D721Med (cell line): ENCODE measurements at places on chromosomes 6 and 20.

DNA sequence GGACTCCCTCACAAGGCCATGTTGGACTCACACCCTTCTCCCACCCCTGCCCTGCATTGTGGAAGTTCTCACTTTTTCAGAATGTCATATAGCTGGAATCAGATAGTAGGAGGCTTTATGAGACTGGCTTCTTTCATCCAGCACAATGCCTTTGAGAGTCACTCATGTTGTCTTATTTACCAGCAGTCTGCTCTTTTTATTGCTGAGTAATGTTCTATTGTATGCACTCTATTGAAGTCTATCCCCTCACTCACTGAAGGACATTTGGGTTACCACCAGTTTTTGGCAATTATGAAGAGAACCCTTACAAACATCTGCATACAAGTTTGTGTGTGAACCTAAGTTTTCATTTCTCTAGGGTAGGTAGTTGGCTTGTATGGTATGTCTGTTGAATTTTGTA lies 80.8 kb upstream of the KCNK16 start:
- DNase-seq = no peak

DNA sequence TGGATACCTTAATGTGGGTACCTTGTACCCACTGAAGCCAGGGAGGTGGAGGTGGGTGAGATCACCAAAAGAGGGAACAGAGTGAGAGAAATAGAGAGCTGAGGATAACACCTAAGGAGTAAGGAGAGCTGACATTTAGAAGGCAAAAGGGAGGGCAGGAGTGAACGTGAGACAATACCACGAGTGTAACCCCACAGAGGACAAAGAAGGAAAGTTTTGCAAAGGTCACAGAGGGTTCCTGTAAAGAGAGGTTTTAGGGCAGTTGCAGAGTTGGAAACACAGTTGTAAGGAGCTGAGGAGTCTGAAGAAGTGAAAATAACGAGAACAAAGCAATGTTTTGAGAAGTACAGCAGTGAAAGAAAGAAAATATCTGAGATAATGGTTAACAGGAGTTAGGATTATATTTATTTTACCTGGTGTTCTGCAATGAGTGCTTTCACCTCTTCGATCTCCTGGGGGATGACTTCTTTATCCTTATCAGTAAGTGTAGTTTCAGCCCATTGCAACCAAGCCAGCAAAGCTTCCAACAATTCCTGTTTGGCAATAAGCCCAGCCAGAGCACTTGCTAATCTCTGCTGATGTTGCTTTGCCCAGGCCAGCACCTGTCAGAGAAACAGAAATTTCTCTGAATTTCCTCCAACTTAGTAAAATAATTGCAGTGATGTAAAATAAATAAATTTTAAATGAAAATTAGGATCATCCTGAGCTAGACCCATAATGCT lies 166.8 kb downstream of the DST start:
- no peak for DNase-seq

DNA sequence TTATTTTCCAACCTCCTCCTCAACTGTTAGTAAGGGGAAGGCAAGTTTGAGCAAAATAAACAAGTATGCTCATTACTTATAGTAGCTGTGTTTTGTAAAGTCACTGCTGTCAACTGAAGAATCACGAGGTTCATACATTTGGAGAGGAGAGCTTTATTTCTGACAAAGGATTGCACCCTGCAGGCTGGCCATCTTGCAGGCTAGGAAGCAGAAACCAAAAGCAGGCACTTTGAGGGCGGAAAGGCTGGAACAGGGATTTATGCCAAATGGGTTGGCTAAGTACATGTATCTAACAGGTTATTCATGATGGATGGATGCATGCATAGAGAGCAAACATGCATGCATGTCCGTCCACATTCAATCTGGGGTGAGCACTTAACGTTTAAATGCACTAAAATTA lies 46.7 kb downstream of the PSMB1 start:
- no peak for DNase-seq

- no peak for DNase-seq
Observed at GRCh38 chr20:58720890-58721289, 28.3 kb downstream of the NPEPL1 start.

GRCh38 chr6:106527117-106527516 lies 102.2 kb downstream of the RTN4IP1 start:
- DNase-seq = no peak

DNA sequence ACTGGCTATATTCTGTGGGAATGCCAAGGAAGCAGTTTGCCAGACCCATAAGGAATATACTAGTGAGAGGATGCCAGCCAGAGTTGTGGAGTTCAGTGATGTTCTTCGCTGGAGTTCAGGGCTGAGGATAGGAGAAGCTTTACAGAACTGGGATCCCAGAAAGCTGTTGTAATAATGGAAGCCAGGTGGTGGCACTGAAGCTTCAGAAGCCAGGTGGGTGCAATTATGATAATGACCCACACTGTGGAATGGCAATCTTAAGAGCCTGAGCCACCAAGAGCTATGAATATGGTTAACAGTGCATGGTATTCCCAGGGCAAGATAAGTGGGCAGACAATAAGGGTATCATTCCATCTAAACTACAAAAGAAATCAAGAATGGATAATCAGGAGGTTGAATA lies 25.1 kb upstream of the ENPP1 start:
- no peak for DNase-seq

DNA sequence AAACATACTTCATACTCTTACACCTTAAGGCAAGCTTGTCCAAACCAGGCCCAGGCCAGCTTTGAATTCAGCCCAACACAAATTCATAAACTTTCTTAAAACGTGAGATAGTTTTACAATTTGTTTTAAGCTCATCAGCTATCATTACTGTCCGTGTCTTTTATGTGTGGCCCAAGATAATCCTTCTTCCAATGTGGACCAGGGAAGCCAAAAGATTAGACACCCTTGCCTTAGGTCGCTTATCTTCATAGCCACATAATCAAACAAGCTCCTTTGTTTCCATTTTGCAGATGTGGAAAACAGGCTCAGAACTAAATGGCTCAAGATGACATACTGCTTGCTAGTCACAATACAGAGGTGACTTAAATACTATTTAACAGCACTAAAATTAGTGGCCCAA lies 6.0 kb downstream of the SALL4 start:
- DNase-seq = no peak

DNA sequence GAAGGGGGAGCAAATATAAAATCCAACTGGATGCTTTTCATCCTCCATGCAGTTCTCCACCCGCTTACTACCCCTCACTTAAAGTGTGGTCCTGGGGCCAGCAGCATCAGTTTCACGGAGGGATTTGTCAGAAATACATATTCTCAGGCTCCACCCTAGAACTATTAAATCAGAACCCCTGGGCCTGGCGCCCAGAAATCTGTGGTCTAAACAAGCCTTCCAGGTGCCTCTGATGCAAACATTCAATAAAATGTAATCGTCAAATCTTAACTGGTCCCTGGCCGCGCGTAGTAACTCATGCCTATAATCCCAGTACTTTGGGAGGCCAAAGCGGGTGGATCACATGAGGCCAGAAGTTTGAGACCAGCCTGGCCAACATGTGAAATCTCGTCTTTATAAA lies 47.7 kb downstream of the ATXN1 start:
- no peak for DNase-seq

GRCh38 chr6:112667427-112667826 lies 320.3 kb downstream of the RFPL4B start:
- no peak for DNase-seq

GRCh38 chr6:38687043-38687353 lies 15.9 kb downstream of the GLO1 start:
- DNase-seq = no peak

DNA sequence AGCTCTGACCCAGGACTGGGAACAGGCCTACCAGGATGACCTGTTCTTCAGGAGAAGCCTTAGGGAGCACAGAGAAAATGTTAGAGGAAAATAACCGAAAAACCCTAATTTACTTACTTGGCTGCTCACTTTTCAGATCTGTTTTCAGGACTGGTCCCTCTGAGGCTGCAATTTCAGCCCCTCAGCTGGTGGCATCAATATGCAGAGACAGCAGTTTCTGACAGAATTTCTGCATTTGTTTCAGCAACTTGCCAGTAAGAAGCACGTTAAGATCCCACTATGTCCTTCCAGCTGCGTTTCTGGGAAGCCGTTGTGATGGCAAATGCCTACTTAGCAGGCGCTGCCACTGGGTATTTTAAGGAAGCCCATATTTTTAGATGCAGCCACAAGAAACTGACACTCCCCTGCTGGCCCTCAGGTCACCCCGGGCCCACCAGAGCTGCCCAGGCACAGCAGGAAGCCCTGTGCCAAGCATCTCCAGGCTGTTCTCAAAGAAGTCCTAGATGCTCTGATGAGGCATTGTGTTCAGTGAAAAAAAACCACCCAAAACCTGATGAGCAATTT lies 7.5 kb downstream of the YTHDF1 start:
- no peak for DNase-seq

GRCh38 chr6:40461643-40462042 lies 125.5 kb downstream of the LRFN2 start:
- DNase-seq = no peak

DNA sequence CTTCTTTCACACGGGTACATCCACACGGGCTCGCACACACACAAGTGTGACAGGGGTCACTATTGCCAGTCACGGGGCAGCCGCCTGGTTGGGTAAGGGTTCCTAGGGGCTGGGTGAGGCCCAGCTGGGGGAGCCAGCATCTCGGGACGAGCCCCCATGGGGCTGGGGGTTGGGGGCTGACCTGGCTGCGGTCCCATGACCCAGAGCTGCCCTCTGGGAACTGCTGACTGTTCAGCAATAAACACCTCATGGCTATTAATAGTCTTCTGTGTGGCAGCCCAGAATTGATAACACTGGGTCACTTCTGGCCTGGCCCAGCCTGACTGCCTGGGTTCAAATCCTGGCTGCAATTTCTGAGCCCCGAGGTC lies 23.8 kb downstream of the VEGFA start:
- no peak for DNase-seq

DNA sequence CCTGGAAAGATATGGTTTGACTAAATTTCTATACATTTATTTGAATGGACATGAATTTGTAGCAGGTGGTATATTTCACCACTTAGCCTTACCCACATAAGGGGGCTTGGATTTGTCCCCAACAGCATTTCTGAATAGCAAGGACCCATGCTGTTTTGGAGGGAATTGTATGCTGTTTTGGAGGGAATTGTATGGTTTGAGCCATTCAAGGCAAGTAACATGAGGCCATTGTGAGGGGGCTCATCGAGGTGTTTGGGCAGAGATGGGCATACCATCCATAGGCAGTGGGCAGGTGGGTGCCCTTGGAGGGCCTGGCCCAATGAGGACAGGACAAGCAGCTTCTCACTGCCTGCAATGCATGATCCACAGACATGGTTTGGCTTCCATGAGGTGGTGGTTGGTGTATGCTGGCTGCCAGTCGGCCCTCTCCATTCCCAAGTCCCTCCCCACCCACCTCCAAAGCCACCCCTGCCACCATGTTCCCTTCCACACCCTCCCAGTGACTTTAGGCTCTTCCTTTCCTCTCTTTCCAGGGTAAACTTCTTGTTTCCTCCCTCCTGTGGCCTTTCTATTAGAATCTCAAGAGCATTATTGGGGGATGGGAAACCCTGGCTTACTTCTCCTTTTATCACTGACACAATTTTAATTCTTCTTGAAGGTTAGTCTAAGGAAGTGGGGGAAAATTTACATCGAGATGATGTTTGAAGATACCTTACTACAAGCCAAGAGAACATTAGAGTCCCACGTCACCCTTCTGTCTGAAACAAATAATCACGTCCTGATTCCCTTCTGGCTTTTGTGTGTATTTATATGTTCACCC lies 13.2 kb upstream of the PXDC1 start:
- DNase-seq = no peak

DNA sequence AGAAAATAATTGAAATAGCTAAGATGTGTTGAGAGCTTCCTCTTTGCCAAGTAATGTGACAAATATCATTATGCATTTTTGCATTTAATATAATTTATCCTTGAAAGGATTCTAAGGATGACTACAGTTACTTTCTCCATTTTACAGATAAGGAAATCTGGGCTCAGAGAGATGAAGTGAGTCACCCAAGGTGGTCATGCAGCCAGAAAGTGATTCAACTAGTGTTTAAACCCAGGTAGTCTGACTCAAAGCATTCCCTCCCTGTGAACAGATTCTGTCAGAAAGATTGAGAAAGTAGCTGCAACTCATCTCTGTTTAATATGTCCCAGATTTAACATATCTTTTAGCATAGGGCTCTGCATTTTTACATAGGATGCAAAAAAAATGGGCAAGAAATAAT lies 28.1 kb downstream of the NRSN1 start:
- DNase-seq = no peak

GRCh38 chr6:110185879-110186278 lies 5.7 kb downstream of the CDC40 start:
- no peak for DNase-seq

GRCh38 chr6:150641398-150642139 lies 41.9 kb downstream of the PLEKHG1 start:
- no peak for DNase-seq

DNA sequence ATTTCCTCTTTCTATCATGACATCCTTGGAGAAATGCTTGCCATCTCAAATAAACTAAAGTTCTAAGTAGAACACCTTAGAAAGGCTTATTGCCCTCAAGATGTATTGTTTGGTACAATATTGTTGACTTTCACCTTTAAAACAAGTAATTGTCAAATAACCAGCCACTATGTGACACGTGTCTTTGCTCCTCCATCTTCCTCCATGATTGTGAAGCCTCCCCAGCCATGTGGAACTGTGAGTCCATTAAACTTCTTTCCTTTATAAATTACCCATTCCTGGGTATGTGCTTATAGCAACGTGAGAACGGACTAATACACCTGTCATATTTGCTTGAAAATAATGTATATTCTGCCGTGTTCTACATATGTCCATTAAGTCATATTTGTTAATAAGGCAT lies 126.5 kb downstream of the BMP5 start:
- DNase-seq = no peak

GRCh38 chr6:16683641-16684194 lies 77.5 kb downstream of the ATXN1 start:
- DNase-seq = no peak

DNA sequence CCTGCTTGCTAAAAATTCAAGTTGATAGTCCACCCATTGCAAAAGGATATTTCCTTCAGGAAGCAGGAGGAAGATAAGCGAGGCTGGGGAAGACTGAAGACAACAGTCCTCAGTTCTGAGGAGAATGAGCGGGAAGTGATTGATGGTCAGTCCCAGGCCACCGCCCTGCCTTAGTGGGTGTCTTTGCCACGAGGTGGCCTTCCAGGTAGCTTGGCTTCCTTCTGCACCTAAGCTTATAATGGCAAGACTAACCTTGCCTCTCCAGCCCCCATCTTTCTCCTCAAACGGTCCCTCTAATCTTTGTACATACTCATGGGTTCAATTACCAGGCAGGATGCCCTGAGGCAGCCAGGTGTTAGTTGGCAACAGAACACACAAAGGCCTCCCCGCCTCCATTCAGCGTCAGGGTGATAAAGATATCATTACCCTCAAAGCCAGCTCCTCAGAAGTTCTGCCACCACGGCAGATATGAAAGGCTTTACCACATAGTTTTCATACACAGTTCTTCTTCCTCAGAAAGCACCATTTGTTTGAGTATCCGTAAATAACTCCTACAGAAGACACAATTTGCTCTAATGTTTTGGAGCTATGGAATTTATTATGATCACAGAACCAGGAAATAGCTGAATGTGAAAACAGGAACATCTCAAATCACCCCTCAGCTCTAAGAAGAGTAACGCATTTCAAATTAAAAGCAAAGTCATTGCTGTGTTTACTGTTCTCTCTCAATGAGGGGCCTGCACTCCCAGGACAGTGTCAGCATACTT lies 249.4 kb downstream of the ATXN1 start:
- DNase-seq = no peak
